NCI-H1092 treated with DMSO at 0.1 percent for 48 hours (cell line): ENCODE measurements at places on chromosomes 2 and 18.
A peak's percentile ranks its signal among the peaks of the same experiment; 100 is the strongest.

- peak; percentile 37 for DNase-seq
Measured at GRCh38 chr2:174878537-174879147, 114.4 kb upstream of the CHRNA1 start.

- no peak for DNase-seq
Measured at GRCh38 chr2:234496055-234496834, 636 bp downstream of the ARL4C start.

DNA sequence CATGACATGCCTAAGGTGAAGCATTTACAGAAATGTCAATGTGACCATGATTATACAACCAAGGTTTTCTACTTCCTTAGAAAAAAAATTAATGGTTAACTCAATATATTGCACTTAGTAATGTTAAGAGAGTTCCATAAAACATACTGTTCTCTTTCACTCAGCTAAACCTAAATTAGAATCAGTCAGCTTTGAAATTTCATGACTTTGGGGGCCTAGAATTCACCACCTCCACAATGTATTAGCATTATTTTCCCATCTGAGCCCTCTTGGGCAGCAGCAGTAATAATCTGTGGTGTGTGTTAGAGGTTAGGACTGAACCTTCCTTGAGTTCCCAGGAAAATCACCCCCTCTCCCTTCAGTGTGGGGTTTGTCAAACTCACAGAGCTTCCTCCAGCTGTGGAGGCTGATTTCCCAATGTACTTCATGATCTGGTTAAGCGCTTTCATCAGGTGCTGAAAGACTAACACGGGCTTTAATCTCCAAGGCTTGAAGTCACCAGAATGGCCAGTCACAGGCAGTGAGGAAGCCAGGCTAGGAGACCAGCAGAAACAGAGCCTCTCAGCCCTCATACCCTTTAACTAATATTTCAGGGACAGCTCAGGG is 7.1 kb upstream of the UPP2 start:
- no peak for DNase-seq

- DNase-seq: no peak
Measured at GRCh38 chr2:229254206-229254605, 16.9 kb downstream of the PID1 start.

- no peak for DNase-seq
Measured at GRCh38 chr18:79912409-79912991, 39.0 kb downstream of the SLC66A2 start.

DNA sequence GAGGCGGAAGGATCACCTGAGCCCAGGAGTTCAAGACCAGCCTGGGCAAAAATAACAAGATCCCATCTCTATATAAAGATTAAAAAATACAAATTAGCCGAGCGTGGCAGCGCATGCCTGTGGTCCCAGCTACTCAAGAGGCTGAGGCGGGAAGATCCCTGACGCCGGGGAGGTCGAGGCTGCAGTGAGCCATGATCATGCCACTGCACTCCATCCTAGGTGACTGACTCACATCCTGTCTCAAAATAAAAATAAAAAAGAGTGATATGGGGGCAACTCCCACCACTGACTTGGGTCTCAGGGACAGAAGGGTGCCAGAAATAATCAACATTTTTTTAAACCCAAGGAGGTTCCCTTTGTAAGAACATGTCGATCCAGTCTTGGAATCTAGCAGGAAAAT is 37.6 kb downstream of the ZNF516 start:
- DNase-seq: no peak

GRCh38 chr2:158319269-158319668 is 137.3 kb downstream of the CCDC148 start:
- DNase-seq: no peak

DNA sequence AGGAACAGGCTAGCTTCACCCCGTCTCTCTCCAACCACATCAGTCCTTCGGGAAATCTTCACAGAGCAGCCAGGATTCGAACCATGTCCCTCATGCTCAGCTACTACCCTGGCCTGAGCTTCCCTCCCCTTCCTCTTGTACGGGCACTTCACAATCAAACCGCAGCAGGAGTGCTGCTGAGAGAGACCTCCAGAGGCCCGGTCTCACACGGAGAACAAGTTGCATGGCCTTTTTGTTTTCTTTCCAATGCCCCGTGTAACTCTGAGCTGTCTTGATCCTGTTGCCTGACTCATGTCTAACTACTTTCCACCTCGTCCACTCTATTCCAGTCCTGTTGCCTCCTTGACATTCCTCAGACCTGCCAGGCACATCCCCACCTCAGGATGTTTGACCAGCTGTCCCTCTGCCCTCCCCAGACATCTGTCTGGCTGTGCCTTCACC is 25.4 kb downstream of the FBLN7 start:
- no peak for DNase-seq

DNA sequence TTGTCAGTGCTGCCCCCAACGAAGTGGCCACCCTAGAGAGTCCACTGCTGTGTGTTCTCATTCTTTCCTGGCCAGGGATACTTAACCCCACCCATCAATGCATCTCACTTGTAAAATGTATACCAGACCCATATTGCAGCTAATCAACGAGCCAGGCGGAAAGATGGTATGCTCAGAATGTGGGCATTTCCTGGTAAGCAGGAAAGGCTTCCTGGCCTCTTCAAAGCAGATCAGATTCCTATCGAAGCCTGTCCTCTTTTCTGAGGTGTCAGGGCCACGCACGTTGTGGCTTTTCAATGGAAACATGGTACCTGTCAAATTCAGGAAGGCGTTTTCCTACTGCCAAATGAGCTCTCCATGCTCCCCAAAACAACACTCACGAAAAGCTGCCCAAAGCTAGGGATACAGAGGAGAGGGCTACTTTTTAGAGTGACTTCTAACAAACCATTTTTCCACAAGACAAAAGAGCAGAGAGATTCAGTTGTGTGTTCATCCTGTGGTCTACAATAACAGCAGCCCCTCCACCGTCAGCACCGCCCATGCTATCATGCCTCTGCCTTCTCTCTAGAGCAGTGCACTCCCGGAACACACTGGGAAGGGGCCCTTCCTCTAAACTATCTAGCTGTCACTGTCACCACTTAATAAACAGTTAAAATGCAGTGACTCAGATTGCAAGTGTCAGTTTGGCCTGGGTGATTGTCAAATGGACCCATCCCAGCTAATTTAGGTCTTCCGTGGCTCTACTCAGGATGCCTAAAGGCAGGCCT is 535.1 kb downstream of the RNF144A start:
- DNase-seq: no peak

DNA sequence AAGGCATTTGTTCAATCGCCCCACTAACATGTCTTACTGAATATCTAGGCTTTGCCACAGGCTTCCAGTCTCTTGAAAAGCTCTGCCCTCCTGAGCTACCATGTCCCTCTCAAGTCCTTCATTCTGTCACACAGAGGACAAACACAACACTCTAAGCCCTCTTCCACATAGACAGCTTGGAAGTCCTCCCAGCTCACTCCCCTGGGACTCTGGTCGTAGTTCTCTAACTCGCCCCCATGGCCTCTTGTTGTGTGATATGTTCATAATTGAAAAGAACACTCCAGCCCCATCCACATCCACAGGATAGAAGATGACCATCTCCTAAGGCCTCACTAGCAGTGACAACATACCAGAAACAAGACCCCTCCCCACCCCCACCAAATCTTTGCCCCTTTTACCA is 37.9 kb downstream of the BUB1 start:
- no peak for DNase-seq
